Activated T-helper 1 cell treated with anti-CD3 and anti-CD28 coated beads, Interleukin-12 subunit alpha, Interleukin-12 subunit beta, Interleukin-2, Interleukin-4 antibody, amounts not matched to agents 30 ng/mL and 10 ng/mL and 1 ng/mL, durations not matched to agents 14 hours and 24 hours and 36 hours (primary cell): ENCODE measurements at places on chromosomes 11 and 22. TPM values are rescaled to one million over a fixed set of nuclear protein-coding genes. Genes with fewer than 3 reads are reported as not detected.

GRCh38 chr22:46055181-46055875 lies 78.4 kb upstream of the WNT7B start:
- no peak for DNase-seq

GRCh38 chr22:39179401-39179827 lies 26.9 kb upstream of the CBX7 start:
- no peak for DNase-seq

DNA sequence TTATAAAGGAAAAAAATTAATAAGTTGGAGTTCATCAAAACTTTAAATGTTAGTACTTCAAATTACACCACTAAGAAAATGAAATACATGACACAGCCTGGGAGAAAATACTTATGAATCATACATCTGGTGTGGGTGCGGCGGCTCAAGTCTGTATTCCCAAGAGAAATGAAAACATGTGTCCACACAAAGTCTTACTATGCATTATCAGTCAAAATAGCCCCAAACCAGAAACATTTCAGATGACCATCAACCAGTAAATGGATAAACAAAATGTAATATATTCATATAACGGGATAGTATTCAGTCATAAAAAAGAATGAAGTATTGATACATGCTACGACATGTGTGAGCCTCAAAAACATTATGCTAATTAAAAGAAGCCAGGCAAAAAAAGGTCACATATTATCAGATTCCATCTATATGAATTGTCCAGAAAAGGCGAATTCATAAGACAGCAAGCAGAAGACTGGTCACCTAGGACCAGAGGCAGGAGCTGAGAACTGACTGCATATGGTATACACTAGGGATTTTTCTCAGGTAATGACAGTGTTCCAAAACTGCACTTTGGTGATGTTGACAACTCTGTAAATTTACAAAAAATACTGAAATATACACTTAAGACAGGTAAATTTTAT lies 5.3 kb upstream of the AKIP1 start:
- no peak for DNase-seq

GRCh38 chr11:121661880-121662486 lies 209.2 kb upstream of the SORL1-AS1 start:
- no peak for DNase-seq

- DNase-seq: no peak
Observed at GRCh38 chr11:14413307-14414069, 54.5 kb upstream of the RRAS2 start.

DNA sequence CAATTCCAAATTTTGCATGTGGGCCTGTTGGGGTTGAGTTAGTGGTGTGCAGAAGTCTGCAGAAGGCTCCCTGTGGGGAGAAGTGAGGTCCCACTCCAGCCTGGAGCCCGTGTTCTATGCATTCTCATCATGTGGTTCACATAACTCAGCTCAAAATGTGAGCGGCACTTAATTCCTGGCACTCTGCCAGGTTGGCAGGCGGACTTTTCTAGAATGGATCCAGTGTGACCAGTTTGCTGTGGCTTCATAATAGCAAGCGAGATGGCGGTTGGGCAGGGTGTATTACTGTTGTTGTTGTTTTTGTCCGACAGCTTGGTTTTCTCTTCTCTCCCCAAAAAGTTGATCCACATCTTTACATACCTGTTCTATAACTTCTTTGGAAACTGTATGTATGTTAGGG lies 146.8 kb upstream of the TTC12 start:
- no peak for DNase-seq

GRCh38 chr22:36765131-36765942 lies 10.6 kb downstream of the IFT27 start:
- no peak for DNase-seq

- DNase-seq: peak; percentile 28
Observed at GRCh38 chr11:77127235-77127911, 673 bp upstream of the MYO7A start.

DNA sequence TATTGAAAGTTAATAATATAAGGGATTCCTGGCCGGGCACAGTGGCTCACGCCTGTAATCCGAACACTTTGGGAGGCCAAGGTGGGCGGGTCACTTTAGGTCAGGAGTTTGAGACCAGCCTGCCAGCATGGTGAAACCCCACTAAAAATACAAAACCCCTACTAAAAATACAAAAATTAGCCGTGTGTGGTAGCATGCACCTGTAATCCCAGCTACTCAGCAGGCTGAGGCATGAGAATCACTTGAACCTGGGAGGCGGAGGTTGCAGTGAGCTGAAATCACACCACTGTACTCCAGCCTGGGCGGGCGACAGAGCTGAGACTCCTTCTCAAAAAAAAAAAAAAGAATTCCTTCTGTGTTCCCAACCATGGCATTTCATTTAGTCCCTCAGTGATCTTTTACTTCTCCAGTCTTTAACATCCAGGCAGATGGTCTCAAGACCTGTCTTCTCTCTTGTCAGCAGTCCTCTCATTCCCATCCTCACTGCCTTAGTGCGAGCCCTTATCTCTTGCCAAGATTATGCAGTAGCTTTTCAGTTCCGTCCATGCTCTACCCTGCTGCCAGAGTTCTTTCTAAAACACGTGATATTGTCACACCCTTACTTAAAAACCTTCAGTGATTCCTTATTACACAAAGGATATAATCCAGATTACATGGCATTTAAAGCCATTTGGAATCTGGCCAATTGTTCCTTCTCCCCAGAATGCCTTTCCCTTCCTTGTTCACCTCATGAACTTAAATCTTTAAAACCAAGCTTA lies 17.9 kb downstream of the RTN3 start:
- DNase-seq: no peak

DNA sequence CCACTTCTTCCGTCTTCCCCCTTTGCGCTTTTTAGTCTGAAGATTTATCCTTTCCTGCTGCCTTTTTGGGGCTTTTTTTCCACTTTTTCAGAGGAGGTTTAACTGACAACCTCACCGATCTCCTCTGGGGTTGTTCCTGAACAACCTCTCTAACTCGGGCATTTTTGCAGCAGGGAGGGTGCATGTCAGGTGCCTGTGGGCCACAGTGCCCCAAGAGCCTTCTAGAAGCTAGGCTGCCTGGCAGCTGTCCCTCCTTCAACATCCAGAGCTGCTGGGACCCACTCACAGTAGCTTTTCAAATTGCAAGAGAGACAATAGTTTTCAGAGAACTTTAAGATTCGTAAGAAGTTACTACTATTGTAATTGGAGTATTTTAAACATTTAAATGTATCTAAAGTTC lies 1112.4 kb upstream of the CNTN5 start:
- DNase-seq: no peak

DNA sequence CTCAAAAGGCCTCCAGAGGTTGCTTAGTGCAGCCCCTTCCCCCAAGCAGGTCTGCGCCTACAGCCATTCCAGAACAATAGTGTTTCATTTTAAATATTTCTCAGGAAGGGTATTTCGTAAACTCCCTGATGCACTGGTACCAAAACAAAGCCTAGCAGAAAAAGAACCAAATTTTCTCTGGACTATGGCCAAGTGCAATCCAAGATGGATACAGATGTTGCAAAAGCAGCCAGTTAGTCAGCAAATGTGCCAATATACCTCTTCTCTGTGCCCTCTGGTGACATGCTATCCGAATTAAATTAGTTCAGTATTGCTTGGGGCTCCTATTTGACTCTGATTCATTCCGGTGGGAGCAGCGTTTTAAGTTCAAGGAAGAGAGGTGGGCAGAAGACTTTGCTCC lies 247.8 kb downstream of the NTM start:
- DNase-seq: no peak

DNA sequence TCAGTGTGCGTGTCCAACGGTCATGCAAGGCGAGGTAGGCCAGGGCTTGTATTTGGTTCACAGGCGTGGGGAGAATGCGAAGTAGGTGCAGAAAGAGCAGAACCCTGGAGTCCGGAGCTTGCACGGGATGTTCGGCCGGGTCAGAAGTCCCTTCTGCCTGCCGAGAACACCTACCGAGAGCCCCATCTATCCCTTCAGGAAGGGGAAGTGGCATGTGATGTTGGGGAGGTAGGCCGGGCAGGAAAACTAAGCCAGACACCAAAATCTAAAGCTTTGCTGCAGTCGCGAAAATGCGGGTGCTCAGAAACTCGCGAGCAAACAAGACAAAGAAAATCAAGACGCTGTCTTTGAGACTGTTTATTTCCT lies 435 bp upstream of the TAF6L start:
- DNase-seq: no peak

DNA sequence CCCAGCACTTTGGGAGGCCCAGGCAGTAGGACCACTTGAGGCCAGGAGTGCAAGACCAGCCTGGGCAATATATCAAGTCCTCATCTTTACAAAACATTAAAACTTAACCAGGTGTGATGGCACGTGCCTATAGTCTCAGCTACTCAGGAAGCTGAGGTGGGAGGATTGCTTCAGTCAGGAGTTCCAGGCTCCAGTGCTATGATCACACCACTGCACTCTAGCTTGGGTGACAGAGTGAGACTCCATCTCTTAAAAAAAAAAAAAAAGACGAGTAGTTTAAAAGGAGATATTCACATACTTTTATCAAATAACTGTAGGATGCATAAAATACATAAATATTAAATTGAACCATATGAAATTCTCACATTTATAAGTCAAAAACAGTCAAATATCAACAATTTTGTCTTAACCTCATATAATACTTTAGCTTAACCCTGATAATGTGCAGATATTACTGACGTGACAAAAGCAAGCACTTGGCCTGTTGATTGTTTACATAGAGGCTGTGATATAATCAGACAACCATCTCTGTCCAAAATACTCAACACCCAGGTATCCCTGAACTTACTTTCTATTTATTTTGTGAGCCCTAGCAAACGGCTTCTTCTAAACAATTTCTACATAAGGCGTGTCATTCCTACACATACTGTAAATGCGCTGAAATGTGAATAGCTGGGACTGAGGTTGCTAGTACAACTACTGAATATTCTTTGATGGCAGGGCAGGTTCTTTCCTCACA lies 57.0 kb downstream of the PRCP start:
- DNase-seq: no peak

DNA sequence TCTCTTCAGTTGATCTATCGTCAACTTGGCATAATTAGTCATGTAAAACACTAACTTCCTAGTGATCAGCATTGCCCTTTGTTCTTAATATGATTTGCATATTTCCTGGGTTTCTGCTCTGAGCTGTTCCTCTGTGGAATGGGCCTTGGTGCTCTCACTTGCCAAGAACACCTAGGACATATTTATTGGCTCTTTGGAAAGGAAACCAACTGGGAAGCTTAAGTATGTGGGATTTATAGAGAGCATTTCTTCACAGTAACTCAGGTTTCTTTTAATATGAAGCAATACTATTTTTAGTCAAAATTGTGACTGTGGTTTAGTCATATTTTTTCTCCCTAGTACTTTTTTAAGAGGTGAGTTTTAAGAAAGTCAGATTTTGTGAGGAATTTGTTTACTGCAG lies 28.8 kb downstream of the FAT3 start:
- DNase-seq: no peak

- peak; percentile 10 for DNase-seq
Observed at GRCh38 chr22:30078320-30079311, 1.6 kb upstream of the HORMAD2 start.

DNA sequence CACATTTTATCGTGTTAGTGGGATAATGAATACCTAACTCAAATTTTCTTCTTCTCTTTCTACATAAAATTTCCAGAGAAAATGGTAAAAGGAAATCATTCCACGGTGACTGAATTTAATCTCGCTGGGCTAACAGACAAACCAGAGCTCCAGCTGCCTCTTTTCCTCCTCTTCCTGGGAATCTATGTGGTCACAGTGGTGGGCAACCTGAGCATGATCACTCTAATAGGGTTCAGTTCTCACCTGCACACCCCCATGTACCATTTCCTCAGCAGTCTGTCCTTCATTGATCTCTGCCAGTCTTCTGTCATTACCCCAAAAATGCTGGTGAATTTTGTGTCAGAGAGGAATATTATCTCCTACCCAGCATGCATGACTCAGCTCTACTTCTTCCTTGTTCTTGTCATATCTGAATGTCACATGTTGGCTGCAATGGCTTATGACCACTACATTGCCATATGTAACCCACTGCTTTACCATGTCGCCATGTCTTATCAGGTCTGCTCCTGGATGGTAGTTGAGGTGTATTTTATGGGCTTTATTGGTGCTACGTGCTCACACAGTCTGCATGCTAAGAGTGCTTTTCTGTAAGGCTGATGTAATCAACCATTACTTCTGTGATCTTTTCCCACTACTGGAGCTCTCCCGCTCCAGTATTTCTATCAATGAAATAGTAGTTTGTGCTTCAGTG lies 24.1 kb downstream of the OR10D3 start:
- no peak for DNase-seq

KRTAP5-8 gene
- total RNA-seq: 0.17 TPM in 1 of 2 replicates, not detected in the other

XPNPEP3 gene
- total RNA-seq: 14.7 and 15.3 TPM in 2 replicates

MMP27 gene
- not detected in 2 replicates for total RNA-seq

OR52N4 gene
- 0.16 TPM in 1 of 2 replicates, not detected in the other for total RNA-seq

OR10V1 gene
- total RNA-seq: not detected in 2 replicates
